ENCODE measurements at places on chromosomes 2 and 18.

DNA sequence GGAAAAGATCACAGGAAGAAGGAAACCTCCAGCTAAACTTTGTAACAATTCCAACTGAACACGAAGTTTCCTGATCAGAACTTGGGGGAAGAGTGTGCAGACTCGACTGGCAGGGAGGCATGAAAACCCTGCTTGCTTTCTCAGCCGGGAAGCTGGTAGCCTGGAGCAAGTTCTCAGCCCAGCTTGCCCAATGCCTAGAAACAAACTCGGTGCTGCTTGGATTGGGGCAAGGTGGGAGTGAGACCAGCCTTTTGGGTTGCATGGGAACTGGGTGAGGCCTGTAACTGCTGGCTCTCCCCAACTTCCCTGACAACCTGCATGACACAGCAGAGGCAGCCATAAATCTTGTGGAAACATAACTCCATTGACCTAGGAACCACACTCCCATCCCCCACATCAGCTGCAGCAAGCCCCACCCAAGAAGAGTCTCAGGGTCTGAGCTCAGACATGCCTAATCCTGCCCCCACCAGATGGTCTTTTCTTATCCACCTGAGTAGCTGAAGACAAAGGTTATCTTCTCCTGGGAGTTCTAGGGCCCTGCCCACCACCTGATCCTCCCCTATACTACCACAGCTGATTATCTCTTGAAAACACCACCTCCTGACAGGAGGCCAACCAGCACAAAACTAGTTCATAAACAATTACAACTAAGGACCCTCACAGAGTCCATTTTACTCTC lies 1859.7 kb upstream of the CELF4 start:
- no peak for DNase-seq

GRCh38 chr2:181954538-181954883 lies 31.1 kb upstream of the PPP1R1C start:
- DNase-seq, result no peak

DNA sequence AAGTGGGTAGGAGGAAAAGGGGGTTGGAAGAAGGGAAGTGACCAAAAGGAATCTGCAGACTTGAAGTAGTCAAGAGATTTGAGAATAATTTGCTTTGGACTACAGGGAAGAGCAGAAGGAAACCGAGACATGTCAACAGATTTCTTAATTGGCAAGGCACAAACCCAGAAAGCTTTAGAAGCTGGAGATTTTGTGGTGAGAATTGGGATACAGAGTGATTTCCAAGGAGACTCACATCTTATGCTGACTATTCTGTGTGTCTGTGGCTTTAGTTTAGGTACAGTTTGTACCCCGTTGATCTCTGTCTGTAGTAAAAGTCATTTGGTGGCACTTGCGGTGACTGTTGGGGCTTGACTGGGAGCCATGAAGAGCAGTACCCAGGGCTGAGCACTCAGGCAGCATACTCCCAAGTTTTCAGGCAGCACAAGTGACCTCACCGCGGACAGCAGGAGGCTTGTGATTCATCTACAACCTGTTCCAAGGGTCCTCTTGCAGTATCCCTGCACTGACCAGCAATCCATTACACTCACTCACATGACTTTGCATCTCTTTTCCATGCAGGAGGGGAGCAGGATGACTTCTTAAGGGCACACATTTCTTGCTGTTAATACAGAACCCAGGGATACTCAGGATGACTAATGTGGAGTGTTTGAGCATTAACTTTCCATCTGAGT lies 97.1 kb upstream of the TNP1 start:
- no peak for DNase-seq

GRCh38 chr2:99256677-99257076 lies 1.2 kb upstream of the LYG2 start:
- DNase-seq, result no peak

DNA sequence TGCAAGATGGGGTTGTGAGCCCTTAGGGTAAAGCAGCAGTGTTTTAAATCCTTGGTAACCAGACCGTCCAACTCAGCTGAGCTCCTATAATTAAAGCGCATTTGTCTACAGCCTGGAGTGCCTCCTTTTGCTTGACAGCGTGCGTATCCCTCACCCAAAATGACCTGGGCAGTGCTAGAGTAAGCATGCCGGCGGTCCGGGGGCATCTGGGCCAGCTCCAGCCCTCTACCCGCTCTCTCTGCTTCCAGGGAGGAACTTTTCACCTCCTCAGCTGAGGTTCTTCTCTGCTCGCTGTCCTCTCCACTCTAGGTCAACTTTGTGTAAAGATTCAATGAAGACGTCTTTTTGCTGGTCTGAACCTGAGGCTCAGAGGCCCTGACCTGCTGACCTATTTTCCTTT lies 102.4 kb upstream of the TPO start:
- no peak for DNase-seq

DNA sequence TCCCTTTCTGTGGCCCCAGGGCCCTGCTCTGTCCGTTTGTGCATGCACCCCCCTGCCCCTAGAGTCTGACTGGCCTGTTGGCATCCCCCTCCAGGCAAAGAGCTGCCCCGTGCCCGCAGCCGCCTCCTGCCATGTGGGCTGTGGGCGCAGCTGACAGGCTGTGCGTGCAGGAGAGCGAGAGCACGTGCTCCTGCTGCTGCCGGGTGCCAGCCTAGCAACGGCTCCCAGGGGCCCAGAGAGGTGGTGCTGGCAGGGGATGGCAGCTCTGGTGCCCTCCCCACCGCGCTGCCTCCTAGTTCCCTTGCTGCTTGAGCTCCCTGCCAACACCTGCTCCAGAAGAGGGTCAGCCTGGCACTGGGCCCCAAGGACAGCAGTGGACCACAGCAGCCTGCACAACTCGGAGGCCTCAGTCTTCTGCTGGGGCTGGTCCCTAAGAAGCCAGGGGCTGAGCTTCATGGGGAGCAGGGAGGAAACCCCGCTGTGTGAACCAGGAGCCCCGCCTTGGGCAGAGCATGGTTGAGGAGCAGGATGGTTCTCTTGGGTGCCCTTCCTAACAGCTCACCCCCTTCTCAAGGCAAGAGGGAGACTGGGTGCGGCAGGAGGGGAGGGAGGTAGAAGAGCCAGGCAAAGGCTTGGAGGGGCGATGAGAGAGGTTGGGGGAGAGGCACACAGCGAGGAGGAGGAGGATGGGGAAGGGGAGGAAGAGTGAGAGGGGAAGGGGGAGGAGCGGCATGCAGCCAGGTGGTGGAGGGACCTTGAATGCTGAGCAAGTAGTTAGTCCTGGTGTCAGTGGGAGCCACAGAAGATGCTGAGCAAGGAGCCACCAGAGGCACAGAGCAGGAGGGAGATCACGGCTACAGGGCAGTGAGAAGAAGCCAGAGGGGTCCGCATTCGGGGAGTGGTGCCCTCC lies 23.8 kb upstream of the PTMA start:
- DNase-seq, result peak; percentile 87

DNA sequence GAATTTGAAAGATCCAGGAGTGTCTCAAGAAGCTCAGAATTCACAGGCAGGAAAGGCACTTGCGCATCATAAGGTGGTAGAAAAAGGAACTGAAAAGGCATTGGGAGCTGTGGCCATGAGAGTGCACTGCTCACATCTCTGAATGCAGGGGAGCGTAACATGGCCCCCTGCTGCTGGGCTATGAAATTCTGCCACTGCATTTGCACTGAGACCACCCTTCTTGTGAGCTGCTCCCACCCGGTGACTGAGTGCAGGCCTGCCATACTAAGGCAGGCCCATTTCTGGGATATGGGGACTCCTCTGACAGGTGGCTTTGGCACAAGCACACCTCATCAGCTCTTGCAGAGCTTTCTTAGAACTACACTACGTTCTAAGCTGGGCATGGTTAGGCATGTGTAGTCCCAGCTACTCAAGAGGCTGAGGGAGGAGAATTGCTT lies 25.3 kb upstream of the STARD7 start:
- no peak for DNase-seq

- no peak for DNase-seq
These were observed 87.3 kb downstream of the RTN4 start for GRCh38 chr2:54962935-54963440.

- DNase-seq, result no peak
These were observed 1.1 kb upstream of the TTC27 start for GRCh38 chr2:32626639-32627221.

DNA sequence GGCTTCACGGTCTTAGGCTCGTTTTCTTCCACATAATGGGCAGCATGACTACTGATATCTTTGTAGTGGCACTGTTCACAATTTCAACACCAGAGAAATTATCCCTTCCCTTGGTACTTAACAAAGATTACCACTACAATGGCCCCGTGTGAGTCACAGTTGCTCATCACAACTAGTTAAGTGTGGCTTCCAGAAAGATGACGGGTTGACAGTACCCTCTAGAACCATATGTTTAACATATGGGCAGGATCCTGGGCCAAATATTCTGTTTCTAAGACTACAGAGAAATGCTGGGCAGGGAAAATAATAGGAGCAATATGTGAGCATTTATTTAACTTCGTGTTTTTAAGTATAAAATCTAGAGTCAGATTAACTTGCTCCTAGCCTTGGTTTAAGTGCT lies 780.1 kb upstream of the LINC00305 start:
- no peak for DNase-seq

DNA sequence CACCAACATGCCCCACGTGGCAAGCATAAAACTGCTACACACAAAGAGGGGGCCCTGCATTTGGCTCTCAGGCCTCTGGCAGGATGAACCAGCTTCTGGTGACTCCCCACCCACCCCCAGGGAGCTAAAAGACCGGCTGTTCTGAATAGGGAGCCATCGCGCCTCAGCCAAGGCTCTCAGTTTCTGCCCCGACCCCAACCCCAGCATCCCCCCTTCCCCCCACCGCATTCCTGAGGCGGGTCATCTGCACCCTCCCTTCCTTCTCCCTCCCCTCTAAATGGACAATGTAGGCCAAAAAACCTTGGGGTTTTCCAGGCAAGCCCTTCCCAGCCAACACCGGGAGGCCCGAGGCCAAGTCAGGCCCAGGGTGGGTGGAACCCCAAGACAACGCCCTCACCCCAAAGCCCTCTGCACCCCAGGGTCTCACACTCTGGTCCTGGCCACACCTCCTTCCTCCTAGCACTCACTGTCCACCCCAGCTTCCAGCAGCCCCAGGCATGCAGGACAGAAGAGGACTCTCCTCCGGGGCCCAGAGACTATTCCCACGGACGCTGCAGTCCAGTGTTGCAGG lies 5.7 kb downstream of the CYP26B1 start:
- no peak for DNase-seq

DNA sequence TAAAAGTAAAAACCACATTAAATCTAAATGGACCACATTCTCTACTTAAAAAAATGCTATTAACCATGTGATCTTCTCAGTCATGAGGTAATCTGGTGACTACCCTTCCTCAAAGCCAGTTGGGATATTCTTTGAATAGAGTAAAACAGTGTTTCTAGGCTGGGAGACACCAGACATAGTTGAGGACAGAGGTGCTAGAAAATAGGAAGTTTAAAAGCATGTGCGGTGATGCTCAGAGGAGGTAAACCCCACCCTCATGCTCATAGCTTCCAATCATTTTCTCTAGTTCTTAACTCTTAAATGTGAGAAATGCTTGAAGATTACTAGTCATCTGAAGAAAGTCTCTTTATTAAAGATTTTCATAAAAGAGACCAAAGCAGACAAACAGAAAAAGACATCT lies 30.7 kb upstream of the ELAC1 start:
- DNase-seq, result no peak

DNA sequence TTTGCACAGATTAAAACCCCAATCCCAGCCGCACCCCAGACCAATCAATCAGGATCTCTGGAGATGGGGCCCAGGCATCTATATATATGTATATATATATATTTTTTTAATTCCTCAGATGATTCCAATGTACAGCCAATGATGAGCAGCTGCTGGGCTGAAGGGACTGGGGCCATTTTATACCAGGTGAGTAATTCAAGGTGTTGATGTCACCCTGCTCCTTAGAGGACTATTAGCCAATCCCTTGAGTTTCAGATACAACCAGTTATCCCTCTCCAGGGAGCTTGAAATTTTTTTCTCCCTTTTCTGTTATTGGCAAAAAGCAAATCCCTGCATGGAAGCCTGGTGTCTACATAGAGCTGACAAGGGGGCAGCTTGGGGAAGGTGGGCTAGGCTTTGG lies 59.8 kb downstream of the MCFD2 start:
- no peak for DNase-seq

DNA sequence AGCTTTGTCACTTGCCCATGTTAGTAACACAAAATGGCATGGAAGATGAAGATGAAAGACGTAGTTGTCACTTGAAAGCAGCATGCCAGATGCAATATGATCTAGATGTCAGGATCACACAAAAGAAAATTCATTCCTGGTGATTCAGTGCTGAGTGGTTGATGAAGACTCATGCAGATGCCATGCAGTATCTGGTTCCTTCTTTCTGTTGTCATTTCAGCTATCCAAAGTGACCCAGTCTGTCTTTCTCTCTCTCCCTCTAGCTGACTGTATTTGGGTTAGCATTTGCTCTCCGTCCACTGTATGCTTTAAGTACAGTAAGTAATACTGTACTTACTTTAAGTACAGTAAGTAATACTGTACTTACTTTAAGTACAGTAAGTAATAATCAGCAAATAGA lies 50.4 kb downstream of the TTN start:
- no peak for DNase-seq

GRCh38 chr2:12867631-12868287 lies 151.0 kb downstream of the TRIB2 start:
- DNase-seq, result no peak

DNA sequence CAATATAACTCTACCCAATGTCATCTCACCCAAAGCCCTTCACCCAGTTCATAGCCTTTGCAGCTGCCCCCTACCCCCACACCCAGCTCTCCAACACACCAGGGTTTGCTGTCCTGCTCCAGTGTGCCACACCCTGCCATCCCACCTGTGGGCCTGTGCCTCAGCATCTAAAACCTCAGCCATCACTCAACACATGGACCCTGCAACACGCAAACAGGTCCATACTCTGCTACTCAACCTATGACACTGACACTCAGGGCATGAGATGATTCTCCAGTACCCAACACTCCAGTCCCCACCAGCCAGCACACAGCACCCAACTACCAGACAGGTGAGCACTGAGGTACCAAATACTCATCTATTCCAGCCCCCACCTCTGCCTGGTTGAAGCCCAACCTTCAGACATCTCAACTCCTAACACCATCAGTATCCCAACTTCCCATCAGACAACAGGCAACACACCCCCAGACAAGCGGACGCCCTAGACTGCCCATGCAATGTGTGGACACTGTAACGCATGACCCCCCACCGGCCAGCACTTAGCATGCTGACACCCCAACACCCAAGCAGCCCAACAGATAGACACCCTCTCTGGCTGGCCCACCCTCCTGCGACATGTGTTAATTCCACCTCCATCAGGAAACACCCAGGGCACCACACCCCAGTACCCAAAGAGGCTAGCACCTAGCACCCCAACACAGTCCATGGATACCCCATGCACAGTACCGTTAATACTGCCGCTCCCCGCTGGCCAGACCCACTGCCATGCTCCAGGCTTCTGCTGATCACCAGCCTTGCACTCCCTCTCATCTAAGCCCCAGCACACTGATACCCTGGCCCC lies 25.0 kb downstream of the ZAP70 start:
- no peak for DNase-seq

DNA sequence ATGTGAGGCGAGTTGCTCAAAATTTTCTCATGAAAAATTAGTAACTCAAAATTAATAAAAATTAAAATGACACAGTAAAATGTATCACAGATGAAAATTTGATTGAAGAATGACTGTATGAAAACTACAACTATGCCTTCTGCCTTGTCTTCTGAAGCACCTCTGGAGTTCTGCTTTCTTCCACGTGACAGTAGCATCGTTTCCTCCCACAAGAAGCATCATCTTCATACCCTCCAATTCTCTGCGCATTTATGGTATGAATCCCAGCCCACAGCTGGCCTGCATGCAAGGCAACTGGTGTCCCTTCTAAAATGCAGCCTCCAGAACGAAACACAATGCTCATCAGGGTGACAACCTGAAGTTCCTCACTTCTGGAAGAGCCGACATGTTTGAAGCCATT lies 189.9 kb downstream of the MYO1B start:
- DNase-seq, result no peak
